ENCODE measurements at places on chromosomes 3 and 15. TPM values are rescaled to one million over a fixed set of nuclear protein-coding genes. Genes with fewer than 3 reads are reported as not detected.

Gene SLC15A2
- total RNA-seq, result 5.7 TPM

Gene DUOXA2
- total RNA-seq, result not detected

Gene GLCE
- total RNA-seq, result 8.3 TPM

GRCh38 chr15:59654046-59654445, 3.3 kb downstream of the GTF2A2 start:
- peaks cover 9% of the 10 kb centered on the region for H3K36me3 ChIP-seq
- H3K27me3 ChIP-seq, result no peaks in the 10 kb centered on the region
- DNase-seq, result no peak

DNA sequence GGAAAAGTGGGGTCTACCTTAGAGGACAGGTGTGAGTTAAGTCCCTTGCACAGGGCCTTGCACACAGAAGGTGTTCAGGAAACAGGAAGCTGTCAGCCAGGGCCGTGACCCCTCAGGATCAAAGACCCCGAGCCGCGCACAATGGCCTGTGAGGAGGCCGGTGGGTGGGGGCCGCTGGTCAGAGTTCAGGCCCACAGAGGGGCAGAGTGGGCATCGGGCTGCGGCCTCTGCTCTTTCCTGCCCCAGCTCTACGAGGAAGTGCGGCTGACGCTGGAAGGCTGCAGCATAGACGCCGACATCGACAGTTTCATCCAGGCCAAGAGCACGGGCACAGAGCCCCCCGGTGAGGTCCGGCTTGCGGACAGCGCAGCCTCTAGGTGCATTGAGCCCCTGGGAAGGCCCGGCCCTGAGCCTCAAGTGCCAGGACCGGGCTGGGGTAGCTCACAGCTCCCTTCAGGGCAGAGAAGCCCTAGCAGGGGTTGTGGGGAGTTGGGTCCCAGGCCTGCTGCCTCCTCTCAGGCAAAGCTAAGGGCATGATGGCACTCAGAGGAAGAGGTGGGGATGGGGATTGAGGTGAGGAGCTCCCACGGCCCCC, 37.2 kb downstream of the PSTPIP1 start:
- DNase-seq, result peak; percentile 4
- peaks cover 5% of the 10 kb centered on the region for H3K4me1 ChIP-seq
- no peaks in the 10 kb centered on the region for H3K27me3 ChIP-seq
- no peak overlapping the region for H3K4me3 ChIP-seq
- H3K36me3 ChIP-seq, result no peaks in the 10 kb centered on the region

DNA sequence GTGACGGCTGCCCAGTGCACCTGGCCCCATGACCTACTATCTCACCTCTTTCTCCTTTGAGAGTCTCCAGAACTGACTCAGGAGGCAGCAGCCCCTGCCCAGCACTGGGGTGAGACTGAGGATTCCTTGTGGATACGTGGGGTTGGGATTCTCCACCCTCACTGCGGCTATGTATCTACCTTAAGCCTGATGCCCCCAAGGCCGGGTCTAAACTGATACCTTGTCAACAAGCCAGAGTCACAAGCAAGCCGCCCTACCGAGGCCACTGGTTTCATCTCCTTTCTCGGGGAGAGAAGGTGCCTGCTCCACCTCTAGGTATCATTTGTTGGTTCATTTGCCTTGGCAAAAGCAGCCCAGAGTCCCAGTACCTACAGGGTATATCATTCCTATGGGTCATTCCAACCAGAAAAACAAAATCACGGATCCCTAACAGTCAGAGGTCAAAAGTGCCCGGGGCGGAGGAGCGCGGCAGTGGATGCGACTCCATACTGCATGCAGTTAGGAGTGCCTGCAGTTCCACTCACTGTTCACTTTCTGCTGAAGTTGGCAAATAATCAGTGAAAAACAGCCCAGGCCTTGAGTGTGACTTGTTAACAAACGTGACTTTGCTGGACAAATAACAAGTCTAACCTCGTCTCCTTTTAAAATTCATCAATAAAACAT, 47.5 kb downstream of the ABTB1 start:
- no peak overlapping the region for H3K4me3 ChIP-seq
- no peak overlapping the region for H3K27ac ChIP-seq
- H3K36me3 ChIP-seq, result peaks cover 15% of the 10 kb centered on the region
- no peak for DNase-seq

DNA sequence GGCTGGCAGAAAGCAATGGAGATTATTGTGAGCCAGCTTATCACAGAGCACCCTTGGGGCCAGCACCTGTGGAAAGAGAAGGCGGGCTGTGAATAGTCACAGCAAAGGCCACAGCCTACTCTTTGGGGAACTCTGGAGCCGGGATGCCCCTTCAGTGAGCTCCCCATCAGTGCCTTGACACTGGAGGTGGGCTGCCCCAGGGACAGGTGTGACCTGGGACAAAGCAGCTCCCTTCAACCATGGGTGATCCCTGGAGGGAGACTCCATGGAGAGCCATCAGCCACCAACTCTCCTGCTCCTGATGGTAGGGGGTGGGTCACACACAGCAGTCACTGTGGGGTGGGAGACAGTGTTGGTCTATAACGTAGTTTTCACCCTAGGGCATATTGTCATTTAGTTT, 5.8 kb downstream of the TTC21A start:
- no peak overlapping the region for H3K27ac ChIP-seq
- H3K36me3 ChIP-seq, result no peaks in the 10 kb centered on the region
- H3K4me3 ChIP-seq, result no peak overlapping the region
- DNase-seq, result no peak
- H3K27me3 ChIP-seq, result no peaks in the 10 kb centered on the region

- no peak overlapping the region for H3K4me3 ChIP-seq
- no peaks in the 10 kb centered on the region for H3K36me3 ChIP-seq
- H3K27me3 ChIP-seq, result no peaks in the 10 kb centered on the region
- no peak for DNase-seq
These were observed 74.7 kb upstream of the SNRK start for GRCh38 chr3:43211681-43212080.

DNA sequence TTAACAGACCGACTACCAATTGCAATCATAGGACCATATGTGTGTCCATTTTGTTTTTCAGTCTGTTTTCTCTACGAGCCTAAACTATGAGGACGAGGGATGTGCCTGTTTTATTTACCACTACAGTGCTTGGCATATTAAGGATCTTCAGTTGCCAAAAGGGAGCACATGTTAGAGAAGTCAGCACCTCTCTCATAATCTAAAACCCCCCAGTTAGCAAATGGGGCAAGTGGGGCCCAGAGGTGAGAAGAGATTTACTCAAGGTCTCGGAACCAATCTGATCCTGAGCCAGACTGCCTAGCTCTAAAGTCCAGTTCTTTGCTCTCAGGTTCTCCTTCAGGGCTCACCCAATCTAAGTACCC, 578 bp upstream of the PODXL2 start:
- no peaks in the 10 kb centered on the region for H3K36me3 ChIP-seq
- peaks cover 11% of the 10 kb centered on the region for H3K4me1 ChIP-seq
- DNase-seq, result no peak
- no peaks in the 10 kb centered on the region for H3K27me3 ChIP-seq
- no peak overlapping the region for H3K4me3 ChIP-seq

GRCh38 chr3:194184265-194184751, 48.4 kb downstream of the HES1 start:
- H3K27ac ChIP-seq, result no peak overlapping the region
- H3K4me3 ChIP-seq, result no peak overlapping the region
- H3K27me3 ChIP-seq, result no peaks in the 10 kb centered on the region
- no peak for DNase-seq
- no peaks in the 10 kb centered on the region for H3K36me3 ChIP-seq
- H3K4me1 ChIP-seq, result no peaks in the 10 kb centered on the region

- H3K4me3 ChIP-seq, result no peak overlapping the region
- peak overlapping the region; percentile 76 for H3K27ac ChIP-seq
- no peak for DNase-seq
- H3K4me1 ChIP-seq, result peaks cover 64% of the 10 kb centered on the region
These were observed 26.2 kb downstream of the RARB start for GRCh38 chr3:25454005-25454927.

GRCh38 chr15:68578980-68579935, at the start of gene CORO2B:
CORO2B (plus strand) TSS chr15:68578993; CDS start chr15:68579263, 270 bp downstream.
- peak within 1 kb of the TSS; percentile 90 for H3K4me3 ChIP-seq
- H3K27ac ChIP-seq, result peak within 1 kb of the TSS; percentile 92
- DNase-seq, result peak; percentile 67
- H3K36me3 ChIP-seq, result no peaks in the 10 kb centered on the region
- peaks cover 34% of the 10 kb centered on the region for H3K4me1 ChIP-seq
- H3K27me3 ChIP-seq, result no peaks in the 10 kb centered on the region

GRCh38 chr3:63942528-63942927, 30.3 kb upstream of the SCAANT1 start:
- H3K27ac ChIP-seq, result no peak overlapping the region
- peaks cover 29% of the 10 kb centered on the region for H3K4me1 ChIP-seq
- H3K27me3 ChIP-seq, result no peaks in the 10 kb centered on the region
- H3K36me3 ChIP-seq, result peaks cover 6% of the 10 kb centered on the region

- DNase-seq, result no peak
- H3K36me3 ChIP-seq, result no peaks in the 10 kb centered on the region
- H3K27me3 ChIP-seq, result no peaks in the 10 kb centered on the region
- peak overlapping the region; percentile 82 for H3K27ac ChIP-seq
These were observed 34.4 kb downstream of the ZNF106 start for GRCh38 chr15:42456531-42456930.
